ENCODE measurements at places on chromosomes 12 and 14.

DNA sequence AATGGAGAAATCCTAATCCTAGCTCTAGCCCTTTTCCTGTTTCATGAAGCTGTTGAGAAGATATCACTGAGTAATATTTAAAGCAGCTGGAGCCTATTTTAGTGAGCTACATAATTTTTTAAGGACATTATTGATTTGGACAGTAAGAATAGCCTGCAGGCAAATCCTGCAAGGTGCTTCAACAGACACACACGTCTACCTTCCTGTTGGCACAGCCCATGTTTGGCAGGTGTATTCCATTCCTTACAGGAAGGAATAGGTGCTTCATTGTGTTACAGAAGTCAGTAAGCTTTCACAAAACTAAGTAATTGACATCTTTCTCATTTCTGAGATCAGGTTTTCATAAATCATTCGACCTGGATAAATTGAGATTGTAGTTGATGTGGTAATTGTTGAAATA is 50.6 kb downstream of the FOXA1 start:
- no peak for DNase-seq

GRCh38 chr12:29692237-29692636 is 91.5 kb downstream of the TMTC1 start:
- DNase-seq, result no peak

- no peak for DNase-seq
Measured at GRCh38 chr14:36217732-36218131, 41.2 kb upstream of the PTCSC3 start.

DNA sequence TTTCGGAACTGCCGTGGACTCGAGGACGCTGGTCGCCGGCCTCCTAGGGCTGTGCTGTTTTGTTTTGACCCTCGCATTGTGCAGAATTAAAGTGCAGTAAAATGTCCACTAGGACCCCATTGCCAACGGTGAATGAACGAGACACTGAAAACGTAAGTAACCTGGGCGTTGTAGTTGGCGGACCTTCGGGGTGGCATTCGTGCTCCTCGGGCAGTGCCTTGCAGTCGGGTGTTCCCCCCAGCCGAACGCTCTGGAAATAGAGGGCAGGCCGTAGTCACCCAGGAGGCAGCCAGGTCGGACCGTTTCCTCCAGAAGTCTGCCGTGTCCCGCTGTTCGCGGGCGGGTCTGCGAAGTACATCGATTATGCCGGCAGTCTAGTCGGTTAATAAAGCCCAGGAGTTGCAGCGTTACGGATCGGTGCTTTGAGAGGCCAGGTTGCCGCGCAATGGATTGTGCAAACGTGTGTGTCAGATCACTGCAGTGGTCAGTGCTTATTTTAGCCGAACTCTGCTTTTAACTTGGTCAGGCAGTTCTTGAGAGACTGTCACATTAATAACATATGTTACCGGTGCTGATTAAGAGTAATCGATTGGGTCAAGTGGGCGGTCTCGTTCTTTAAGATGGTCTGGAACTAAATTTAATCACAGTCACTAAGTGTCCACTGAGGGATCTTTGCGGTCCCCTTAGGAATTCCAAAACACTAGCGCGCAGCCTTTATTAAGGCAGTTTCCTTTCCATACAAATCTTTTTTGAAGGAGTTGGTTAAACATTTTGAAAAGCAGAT is 906 bp downstream of the MARK3 start:
- peak; percentile 36 for DNase-seq

DNA sequence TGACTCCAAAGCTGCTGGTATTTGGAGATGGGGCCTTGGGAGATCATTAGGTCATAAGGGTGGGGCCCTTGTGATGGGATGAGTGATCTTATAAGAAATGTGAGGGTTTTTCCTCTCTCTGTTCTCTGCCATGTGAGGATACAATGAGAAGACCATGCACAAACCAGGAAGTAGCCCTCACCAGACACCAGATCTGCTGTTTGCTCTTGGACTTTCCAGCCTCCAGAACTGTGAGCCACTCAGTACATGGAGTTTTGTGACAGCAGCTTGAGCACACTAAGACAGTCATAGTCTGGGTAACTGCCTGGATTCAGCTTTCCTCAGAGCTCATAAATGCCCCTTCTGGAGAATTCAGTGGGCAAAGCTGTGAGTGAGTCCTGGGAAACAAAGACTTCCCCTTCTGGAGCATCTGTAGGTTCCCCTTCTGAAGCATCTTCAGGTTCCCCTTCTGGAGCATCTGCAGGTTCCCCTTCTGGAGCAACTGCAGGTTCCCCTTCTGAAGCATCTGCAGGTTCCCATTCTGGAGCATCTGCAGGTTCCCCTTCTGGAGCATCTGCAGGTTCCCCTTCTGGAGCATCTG is 11.0 kb upstream of the PPP4R3A start:
- no peak for DNase-seq

- DNase-seq, result no peak
Measured at GRCh38 chr14:51022769-51023168, 72.1 kb downstream of the TRIM9 start.

GRCh38 chr14:99216191-99216590 is 55.8 kb downstream of the BCL11B start:
- no peak for DNase-seq

All from fibroblast of pulmonary artery (primary cell).